T1000 (cell line): ENCODE measurements at places on chromosomes 12 and 14.

DNA sequence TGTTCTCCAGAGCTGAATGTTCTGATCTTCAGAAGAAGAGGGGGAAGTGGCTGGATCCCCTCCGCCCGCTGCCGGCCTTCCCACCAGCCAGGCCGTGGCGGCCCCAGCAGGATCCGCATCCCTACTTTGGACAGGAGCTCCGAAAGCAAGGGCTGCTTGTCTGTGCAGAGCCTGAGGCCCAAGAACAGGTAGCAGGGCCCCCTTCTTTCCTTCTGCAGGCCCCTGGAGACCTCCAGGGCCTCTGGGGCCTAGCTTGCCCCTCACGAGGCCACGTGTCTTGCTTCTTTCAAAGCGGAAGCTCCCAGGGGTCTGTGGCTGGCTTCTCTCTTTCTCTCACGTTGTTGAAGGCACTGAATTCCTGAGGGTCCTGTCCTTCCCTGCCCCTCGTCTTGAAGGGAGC, 13.2 kb downstream of the PGF start:
- DNase-seq, result no peak

DNA sequence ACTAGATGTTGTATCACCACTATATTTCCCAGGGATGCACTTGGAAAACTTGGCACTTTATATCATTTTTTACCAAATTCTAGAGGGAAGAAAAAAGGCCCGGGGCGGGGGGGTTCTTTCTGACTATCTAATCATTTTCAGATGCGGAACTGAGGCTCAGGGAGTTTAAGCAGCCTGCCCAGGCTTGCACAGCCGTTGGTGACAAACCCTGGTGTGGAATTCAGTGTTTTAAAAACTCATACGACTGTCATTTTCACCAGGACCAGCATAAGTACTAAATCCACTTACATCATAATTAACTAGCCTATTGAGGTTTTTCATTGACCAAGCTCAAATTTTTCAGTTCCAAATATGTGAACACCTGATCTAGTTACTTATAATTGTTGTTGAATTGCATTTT, 181.0 kb downstream of the IPO8 start:
- no peak for DNase-seq

DNA sequence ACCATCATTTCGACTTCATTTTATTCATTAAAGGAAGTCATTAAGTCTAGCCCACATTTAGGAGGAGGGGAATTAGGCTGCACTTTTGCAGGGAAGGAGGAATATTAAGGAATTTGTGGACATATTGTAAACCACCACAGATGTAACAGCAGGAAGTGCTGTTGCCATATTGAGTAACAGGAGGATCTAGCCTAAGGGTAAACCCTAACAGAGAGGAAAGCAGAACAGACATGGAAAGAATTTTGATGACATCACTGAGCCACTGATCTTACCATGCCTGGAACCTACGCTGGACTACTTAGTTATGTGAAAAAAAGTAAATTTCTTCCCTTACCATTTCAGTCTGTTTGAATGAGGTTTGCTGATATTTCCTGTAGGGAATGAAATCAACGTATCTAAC, 100.7 kb upstream of the ATF7IP start:
- DNase-seq, result no peak

GRCh38 chr14:49679271-49679670, 8.7 kb downstream of the POLE2 start:
- DNase-seq, result no peak

DNA sequence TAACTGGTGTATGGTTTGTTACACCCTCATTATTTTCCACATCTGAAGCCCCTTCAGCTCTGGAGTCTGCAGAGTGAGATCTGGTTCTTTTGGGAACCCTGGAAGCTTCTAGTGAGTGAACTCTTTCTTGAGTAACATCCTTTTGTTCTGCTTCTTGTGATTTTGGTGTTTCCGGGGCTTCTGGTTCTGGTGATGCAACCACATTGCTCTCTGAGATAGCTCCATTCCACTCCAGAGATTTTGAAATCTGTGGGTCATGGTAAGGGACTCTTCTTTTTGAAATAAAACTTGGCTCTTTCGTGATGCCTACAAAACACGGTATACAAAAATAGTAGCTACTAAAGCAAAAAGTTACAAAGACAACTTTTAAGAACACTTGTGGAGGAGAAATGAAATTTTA, 5.4 kb downstream of the MDM1 start:
- DNase-seq, result no peak

DNA sequence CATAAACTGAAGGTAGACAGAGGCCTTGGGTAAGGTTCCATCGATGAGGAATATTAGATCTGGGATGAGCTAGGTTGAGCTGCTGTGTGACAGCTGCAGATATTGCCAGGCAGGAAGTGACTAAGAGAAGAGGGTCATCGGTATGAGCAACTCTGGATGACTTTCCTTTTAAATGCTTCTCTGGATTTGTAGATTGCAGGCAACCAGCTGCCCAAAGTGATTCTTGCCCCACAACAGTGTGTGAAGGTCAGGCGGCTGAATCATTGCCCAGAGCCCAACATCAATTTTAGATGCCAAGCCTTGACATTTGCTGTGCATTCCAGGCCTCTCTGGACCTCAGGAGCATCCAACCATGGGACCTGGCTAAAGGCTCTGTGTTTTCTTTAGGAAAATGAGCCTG, 255.9 kb downstream of the DPF3 start:
- DNase-seq, result peak; percentile 67

- DNase-seq, result no peak
Measured at GRCh38 chr12:125280482-125281377, 215.5 kb downstream of the AACS start.

DNA sequence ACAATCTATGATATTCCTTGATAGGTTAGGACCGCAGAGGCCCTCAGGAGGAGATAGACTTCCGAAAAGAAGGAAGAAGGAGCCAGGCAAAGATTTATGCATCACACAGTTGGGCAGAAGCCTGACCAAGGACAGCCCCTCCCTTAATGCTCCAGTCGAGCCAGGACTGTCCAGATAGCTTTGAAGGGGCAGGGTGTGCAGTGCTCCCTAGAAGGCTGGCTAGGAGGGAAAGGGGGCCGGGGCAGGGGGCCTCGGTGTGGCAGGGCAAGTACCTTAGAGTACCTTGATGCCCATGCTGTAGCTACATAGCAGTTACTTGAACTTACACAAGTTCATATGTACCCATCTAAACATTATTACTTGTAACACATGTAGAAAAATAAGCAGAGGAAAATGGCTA, 94.7 kb upstream of the NOS1 start:
- DNase-seq, result no peak

DNA sequence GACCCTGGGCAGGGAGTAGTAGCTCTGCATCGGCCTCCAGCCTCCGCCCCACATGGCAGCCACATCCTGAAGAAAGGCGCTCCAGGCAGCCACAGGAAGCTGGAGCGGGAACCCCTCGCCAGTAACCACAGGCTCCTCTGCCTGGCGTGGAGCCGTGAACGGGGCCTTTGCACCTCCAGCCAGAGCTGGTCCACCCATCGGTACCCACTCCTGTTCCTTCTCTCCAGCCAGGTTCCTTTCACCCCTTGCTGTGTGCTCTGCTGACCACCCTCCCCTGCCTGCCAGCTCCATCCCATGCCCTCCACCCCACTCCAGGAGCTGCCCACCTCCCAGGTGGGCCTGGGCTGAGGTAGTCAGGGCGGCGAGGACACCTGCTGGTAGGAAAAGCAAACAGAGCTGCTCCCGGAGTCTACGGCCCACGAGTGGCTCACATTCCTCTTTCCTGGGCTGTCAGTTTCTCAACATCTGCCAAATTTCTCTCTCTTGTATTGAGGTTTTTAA, 2.7 kb downstream of the TGFB3 start:
- DNase-seq, result no peak

GRCh38 chr12:94336211-94336925, 123.3 kb downstream of the CEP83 start:
- no peak for DNase-seq

DNA sequence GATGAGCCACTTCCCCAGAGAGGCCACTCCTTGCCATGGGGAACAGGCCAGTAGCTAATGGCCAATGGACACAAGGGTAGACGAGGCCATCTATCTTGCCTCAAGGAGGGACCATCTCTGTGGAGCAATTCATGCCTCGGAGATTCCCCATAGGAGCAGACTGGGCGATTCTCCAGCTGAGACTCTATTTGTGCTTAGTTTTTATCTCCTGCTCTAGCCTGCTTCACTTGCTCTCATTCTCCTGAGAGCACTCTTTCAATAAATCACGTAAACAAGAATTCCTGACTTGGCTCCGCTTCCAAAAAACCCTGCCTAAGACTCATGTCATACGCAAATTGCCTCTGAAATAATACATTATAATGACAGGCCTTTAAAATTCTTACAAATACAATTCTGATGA, 396.4 kb upstream of the USP15 start:
- DNase-seq, result no peak

GRCh38 chr12:120115692-120116440, 687 bp downstream of the RAB35 start:
- DNase-seq, result no peak

- DNase-seq, result no peak
Measured at GRCh38 chr14:89041257-89041582, 216.8 kb downstream of the TTC8 start.

DNA sequence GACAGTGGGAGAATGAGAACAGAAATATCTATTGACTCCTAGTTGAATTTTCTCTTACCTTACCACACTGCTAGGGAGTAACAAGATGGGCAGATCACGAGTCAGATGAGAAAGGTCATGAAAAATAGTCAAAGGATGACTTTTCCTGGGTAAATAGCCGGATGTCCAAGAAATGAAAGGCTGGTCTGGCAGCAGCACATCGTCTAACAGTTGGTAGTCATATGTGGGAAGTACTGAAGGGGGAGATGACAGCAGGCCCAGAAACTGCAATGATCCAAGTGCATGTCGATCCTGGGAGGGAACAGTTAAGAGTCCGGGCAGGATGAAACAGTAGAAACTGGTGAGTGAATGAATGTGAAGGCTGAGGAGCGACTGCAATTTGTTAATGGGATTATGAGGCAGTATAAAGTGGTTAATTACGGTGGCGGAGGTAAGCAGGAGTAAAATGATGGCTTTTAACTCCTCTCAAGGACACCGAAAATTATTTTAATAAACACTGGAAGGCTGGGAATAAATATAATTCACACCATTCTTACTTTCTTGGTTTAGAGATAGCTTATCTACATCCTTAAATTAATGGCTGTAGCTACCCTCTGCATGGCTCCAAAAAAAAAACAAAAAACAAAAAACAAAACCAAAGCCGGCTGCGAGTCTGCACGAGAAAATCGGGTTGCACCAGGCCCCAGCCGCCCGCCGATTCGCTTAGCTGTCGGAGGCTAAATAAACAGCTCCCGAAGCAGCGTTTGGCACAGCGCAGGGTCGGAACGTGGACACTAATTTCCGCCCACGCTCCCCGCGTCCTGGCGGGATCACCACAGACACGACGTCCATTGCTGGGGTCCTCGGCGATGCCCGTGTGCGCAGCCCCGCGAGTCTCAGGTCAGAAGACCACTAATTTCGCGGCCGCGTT, 1.0 kb upstream of the ERC1 start:
- DNase-seq, result no peak

- no peak for DNase-seq
Measured at GRCh38 chr14:24846261-24846660, 203.7 kb downstream of the STXBP6 start.

DNA sequence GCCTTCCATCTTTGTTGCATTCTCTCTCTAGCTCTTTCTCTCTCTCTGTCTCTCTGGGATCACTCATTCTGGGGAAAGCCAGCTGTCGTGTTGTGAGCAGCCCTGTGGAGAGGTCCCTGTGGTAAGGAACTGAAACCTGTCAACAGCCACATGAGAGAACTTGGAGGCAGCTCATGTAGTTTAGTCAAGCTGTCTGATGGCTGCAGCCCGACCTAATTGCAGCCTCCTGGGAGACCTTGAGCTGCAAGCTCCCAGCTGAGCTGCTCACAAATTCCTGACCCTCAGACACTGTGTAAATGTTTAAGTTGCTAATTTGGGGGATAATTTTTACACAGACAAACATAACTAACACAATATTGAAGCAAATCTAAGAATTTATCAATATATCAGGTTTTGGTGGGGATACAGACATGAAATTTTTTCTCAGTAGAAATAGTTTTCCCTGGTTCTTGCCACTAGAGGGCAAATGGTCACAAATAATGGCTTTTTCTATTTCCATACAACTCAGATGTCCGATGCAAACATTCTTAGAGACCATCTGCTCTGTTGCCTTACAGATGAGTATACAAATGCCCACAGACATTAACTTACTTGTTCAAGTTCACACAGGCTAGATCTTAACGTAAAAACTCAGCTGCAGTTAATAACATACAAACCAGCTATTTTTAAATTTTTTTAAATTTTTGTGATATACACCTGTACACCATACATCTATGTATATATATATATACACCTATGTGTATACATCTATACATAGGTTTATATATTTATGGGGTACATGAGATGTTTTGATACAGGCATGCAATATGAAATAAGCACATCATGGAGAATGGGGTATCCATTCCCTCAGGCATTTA, 15.5 kb upstream of the KRR1 start:
- DNase-seq, result no peak

DNA sequence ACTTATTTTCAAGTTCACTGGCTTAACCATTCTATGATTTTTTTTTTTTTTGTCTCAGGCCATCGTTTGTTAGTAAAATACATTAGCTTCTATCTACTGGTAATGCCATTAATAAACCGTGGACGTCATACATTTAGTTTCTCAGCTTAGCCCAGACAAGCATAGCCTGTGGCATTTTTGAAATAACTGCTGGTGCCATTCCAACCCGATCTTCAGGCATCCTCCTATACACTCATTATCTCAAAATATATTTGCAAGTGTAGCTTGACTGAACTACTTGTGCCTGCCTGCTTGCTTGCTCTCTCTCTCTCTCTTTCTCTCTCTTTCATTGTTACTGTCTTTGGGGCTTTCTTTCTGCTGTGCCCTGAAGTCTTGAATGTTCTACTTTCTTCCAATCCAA, 12.7 kb upstream of the MBIP start:
- DNase-seq, result no peak

GRCh38 chr12:51970904-51971646, 19.6 kb downstream of the ACVR1B start:
- DNase-seq, result peak; percentile 71

GRCh38 chr12:53532021-53532420, 24.7 kb upstream of the NPFF start:
- no peak for DNase-seq

- DNase-seq, result no peak
Measured at GRCh38 chr14:68842298-68842697, 49.4 kb upstream of the ZFP36L1 start.

DNA sequence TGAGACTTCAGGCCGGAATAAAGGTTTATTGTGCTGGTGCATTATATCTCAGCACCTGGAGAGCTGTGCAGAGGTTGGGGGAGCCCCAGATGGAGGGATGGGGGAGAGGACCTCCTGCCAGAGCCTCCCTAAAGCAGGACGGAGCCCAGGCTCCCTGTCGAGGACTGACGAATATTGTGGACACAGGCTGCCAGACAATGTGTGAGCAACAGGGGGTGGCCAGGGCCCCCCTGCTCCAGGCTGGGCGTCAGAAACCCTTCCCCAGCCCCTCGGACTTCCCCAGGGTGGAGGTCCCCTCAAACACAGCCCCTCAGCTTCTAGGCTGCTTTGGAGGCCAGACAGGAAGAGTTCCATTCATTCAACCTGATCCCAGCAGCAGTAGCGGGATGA, 8.0 kb downstream of the TMEM119 start:
- no peak for DNase-seq

GRCh38 chr12:91723191-91723590, 422.5 kb downstream of the BTG1 start:
- no peak for DNase-seq
